ENCODE measurements at places on chromosomes 1 and 21.

- DNase-seq = peak; percentile 68
These were observed 84.6 kb downstream of the SYT2 start for GRCh38 chr1:202625416-202626360.

DNA sequence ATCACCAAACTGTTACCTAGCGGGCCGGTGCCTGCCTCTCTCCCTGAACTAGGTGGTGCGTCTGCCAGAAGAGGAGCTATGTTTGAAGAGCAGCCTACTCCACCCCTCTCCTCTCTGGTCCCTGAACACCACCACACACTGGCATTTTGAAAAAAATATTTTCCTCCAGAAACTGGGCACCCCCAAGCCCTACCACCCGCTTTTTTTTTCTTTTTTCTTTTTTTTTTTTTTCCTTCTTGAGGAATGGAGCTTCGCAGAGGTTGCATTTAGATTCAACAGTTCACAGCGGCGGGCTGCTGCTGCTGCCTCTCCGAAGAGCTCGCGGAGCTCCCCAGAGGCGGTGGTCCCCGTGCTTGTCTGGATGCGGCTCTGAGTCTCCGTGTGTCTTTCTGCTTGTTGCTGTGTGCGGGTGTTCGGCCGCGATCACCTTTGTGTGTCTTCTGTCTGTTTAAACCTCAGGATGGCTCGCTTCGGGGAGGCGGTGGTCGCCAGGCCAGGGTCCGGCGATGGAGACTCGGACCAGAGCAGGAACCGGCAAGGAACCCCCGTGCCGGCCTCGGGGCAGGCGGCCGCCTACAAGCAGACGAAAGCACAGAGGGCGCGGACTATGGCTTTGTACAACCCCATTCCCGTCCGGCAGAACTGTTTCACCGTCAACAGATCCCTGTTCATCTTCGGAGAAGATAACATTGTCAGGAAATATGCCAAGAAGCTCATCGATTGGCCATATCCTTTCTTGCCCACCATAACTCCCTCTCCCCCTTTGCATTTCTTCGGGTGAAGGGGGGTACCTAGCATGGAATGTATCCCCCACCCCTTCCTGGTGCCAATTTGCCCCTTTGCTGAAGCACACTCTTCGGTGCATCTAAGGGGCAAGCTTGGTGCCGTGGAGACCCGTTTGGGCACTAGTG is at the start of gene CACNA1E:
CACNA1E (plus strand) TSS at position 233 of the 911 bp plus-strand sequence; CDS start at position 461, 228 bp downstream.
- DNase-seq = no peak

- DNase-seq = peak; percentile 53
These were observed 170.0 kb downstream of the LTN1 start for GRCh38 chr21:28822486-28823335.

DNA sequence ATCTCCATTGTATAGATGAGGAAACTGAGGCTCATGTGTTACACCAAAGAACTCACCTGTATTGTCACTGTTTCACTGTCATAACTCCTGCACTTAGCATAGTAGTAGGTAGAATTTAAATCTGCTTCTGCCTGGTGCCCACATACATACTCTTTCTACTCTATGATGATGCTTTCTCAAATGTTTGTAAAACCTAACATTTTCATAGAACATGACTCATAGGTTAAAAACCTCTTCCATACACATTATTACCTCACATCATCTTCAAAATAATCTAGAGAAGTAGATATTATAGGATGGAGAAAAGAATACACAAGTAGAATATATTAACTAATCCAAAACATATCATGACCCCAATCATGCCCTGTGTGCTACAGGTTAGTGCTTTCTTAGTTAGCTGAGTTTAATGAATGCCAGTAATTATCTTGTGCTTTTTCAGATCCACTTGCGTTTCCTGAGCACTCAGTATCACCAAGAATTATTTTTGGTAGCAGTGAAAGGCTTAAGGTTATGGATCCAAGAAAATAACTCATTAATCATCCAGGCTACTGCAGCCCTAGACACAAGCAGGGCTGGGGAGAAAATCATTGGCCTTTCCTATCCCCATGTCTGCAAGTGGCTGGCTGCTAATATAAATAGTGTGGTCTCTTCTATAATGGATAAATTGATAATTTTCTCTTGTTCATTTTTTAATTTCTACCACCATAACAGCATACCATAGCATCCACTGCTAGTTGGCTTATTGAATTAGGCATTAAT is 156.9 kb downstream of the LRRC40 start:
- no peak for DNase-seq

DNA sequence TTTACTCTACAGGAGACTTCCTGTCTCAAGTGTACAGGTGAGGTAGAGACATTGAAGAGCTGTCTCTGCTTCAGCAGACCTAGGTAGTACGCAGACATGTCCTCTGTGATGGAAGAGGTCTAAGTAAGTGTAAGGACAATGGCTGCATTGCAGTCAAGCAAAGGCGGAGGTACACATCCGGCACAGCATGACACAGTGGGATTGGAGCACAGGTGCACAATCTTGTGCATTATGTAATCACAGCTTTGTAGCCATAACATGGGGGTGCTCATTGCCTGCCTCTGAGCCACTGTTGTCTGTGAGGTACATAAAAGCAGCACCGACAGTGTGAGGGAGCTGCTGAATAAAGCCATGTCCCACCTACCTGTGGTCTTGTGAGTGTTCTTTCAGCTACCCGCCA is 66.4 kb upstream of the CCDC190 start:
- DNase-seq = no peak

DNA sequence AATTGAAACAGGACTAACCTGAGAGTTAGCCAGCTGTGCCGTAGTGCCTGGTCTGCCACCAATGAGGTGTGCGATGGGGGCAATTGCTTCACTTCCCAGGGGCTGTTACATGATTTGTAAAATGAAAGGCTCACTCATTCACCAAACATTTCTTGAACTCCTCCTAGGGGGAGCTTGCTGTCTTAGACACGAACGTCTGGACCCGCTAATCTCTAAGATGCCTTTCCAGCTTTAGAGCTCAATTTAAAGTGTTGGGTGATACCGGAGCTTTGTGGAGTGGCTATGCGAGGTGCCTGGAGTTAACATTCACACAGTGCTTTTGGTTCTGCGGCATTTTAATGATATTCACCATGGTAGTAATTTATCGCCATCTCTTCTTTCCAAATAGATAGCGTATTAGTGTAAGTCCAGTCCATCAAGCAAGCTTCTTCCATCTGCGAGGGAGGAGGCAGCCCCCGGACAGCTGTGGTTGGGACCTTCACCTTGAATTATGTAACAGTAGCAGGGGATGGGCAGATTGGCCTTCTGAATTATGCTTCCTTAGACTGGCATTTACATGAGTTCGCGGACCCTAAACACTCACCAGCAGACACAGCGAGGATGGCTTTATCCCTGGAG is 179.9 kb downstream of the ADSS2 start:
- DNase-seq = peak; percentile 35

DNA sequence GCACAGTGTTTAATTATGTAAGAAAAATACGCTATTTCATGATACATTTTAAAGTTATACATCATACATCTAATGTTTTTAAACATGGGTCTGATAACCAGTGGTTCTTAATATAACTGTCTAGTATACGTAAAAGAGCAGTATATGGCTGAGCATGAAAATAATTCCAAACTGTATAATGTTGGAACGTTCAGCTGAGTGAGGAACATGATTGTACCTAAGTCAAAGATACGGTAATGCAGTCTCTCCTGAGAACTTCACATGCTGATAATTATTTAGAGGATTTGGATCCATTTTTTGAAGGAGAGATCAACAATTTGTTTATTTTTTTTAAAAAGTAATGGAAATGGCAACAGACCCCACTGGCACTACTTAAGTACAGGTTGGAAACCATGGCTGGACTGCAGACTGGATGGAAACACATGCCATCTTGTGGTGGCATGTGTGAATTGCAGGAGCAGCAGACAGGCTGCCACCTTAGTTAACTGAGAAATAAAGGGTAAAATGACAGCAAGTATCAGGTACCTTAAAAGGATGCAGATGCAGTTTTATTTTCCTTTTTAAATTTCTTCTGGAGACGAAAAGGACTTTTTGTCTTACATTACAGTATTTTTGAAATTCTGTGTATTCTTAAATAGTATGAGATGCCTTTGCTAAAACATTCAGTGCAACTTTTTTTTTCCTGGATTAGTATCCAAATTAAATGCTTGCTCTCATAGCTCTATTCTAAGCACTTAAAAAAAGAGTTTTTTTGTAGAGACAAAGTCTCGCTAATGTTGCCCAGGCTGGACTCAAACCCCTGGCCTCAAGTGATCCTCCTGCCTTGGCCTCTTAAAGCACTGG is 73.8 kb downstream of the MTR start:
- peak; percentile 50 for DNase-seq

GRCh38 chr1:41618066-41618825 is 133.8 kb upstream of the EDN2 start:
- DNase-seq = no peak

DNA sequence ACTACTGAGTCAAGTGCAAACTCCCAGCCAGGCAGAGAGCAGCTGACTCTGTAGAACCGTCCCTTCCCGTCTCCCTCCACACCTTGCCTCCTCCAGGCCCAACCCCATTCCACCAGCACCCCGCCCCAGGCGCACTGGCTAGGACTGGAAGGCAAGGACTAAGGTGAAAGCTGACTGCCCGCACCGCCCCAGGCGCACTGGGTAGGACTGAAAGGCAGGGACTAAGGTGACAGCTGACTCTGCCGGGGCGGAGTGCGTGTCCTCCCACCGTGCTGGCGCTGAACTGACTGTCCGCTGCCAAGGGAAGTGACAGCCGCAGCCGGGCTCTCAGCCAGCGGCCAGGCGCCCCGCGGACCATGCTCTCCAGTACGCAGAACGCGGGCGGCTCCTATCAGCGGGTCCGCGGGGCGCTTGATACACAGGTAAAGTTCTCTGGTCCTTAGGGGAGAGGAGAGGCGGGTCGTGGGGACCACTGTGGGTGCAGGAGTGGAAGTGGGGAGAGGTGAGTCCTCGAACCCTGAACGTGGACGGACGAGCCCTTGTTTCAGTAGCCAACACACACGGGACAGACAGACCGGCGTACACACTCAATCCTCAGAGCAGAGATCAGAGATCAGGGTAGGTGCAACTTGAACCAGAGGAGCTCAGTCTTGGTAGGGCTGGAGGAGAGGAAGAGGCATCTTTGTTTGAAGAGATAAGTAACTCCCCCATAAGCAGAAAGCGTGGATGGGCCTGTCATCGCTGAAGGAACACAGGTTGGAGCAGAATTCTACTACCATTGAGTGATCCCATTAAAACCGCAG is 58.0 kb downstream of the RBM11 start:
- DNase-seq = no peak

DNA sequence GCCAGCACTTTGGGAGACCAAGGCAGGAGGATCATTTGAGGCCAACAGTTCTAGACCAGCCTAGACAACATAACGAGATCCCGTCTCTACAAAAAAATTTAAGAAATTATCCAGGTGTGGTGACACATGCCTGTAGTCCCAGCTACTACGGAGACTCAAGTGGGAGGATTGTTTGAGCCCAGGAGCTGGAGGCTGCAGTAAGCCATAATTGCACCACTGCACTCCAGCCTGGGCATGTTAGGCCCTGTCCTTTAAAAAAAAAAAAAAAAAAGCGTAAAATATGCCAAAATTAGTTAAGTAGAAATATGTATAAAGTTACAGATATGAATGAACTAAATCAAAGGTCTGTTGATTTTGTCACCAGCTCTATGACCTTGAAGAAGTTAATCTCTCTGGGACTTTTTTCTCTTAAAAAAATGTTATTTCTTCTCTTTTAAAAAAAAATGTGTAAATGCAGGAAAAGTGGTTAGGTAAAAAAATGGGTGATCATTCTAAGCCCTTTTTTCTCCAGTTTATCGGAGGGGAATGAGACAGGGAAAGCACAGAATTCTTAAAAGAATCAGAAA is 7.0 kb downstream of the EGLN1 start:
- no peak for DNase-seq

- no peak for DNase-seq
These were observed 20.5 kb downstream of the RCSD1 start for GRCh38 chr1:167650269-167651160.

DNA sequence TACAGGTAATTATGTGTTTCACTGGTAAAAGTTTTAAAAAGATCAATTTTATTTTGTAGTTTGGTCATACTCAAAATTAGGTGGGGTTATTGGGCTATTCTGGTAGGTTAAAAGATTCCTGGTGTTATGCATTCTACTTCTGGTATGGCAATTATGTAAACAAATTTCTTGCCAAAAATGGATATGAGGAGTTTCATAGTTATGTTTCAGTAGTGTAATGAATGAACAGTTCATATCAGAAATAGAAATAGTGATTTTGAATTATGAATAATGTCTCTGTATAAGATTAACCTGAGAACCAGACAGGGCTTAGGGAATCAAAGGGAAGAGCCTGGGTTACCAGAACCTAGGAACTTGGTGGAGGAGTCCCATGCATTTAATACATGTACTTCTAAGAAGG is 15.9 kb downstream of the ATF6 start:
- DNase-seq = peak; percentile 17

- no peak for DNase-seq
These were observed 1.9 kb downstream of the CCT3 start for GRCh38 chr1:156336242-156336641.

GRCh38 chr1:171081314-171081753 is 9.4 kb upstream of the FMO3 start:
- DNase-seq = peak; percentile 59

DNA sequence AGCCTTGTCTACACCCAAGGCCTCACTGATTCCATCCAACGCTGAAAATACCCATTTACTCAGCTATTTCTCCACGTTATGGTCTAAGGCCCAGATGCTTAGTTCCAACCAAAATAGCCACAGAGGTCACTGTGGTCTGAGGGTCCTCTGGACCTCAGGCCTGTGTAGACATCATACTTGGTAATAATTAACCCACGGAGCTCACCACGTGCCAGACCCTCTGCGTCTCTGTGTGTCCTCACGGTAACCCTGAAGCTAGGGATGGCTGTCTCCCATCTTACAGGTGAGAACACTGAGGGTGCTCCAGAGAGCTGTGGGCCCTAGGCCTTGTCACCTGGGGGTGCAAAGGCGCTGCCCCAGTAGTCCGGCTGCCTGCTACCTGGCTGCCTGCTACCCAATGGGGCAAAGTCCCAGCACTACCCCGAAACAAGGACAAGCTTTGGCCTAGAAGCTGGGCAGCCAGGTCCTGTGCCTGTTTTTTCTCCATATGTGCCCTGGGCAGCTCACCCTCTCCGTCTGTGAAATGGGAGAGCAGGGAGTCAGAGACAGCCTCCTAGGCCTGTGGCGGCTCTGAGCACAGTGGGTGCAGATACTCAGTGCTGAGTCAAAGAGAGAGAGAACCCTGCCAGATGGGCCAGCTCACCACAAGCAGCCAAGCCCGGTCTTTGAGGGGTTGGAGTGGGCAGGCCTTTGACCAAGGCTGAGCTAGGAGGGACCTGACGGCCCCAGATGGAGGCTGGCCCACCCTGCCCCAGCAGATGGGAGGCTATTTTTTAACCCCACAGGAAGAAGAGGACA is 17.0 kb upstream of the RUNX3 start:
- no peak for DNase-seq

GRCh38 chr1:29478151-29478791 is 241.9 kb downstream of the PTPRU start:
- no peak for DNase-seq

GRCh38 chr1:18869847-18870594 is 10.6 kb upstream of the TAS1R2 start:
- DNase-seq = no peak
